A549 treated with AZD2906 at 1 μM for 4 hours (cell line): ENCODE measurements at places on chromosomes 5 and 9. TPM values are rescaled to one million over a fixed set of nuclear protein-coding genes. Genes with fewer than 3 reads are reported as not detected.

The NUTM2G gene
- total RNA-seq: not detected in 5 replicates

The CLK4 gene
- total RNA-seq: 6.8 to 10.1 TPM (median 7.3 TPM) in 5 replicates

The GMCL2 gene
- not detected in 5 replicates for total RNA-seq

The FAXDC2 gene
- total RNA-seq: 0.29 to 0.37 TPM (median 0.35 TPM) in 5 replicates

The WDR38 gene
- 0.11 to 0.23 TPM (median 0.14 TPM) in 5 replicates for total RNA-seq

The MEF2C gene
- 0.02 to 0.11 TPM (median 0.11 TPM) in 3 of 5 replicates, not detected in the others for total RNA-seq

The FAM221B gene
- total RNA-seq: not detected in 5 replicates

The GALT gene
- 12.8 to 18.9 TPM (median 17.6 TPM) in 5 replicates for total RNA-seq

The KLHL3 gene
- total RNA-seq: 0.08 to 0.49 TPM (median 0.23 TPM) in 5 replicates

The PDE6A gene
- total RNA-seq: 0.22 to 0.37 TPM (median 0.29 TPM) in 5 replicates

The GPR150 gene
- total RNA-seq: 0.07 to 0.20 TPM (median 0.13 TPM) in 5 replicates

The DMRT3 gene
- 0.03 TPM in 1 of 5 replicates, not detected in the others for total RNA-seq

The DMGDH gene
- 0.29 TPM in 1 of 5 replicates, not detected in the others for total RNA-seq

The HSPB3 gene
- 0.16 to 0.24 TPM in 2 of 5 replicates, not detected in the others for total RNA-seq

The LRRC8A gene
- total RNA-seq: 132 to 153 TPM (median 147 TPM) in 5 replicates
